ENCODE measurements at places on chromosomes 12 and 14. TPM values are rescaled to one million over a fixed set of nuclear protein-coding genes. Genes with fewer than 3 reads are reported as not detected.

Gene BMP4
- 395 TPM for total RNA-seq

Gene MIP
- total RNA-seq = 0.15 TPM

Gene ACRBP
- 0.31 TPM for total RNA-seq

Gene SRRM4
- total RNA-seq = not detected

Gene AKAP6
- 0.50 TPM for total RNA-seq
